ENCODE measurements at places on chromosomes 16 and 17.
A peak's percentile ranks its signal among the peaks of the same experiment; 100 is the strongest.

DNA sequence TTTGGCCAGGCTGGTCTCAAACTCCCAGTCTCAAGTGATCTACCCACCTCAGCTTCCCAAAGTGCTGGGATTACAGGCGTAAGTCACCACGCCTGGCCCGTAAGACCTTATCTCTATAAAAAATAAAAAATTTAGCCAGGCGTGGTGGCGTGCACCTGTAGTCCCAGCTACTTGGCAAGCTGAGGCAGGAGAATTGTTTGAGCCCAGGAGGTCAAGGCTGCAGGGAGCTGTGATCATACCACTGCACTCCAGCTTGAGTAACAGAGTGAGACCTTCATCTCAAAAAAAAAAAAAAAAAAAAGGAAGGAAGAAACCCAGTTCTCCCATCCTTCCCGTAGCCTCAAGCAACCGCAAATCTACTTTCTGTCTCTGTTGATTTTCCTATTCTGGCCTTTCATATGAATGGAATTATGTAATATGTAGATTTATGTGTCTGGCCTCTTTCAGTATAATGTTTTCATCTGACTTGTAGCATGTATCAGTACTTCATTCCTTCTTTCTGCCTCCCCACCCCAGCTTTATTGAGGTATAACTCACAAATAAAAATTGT lies 11.2 kb downstream of the CASC3 start:
- DNase-seq, result no peak

GRCh38 chr16:10080051-10080772 lies 102.0 kb downstream of the GRIN2A start:
- DNase-seq, result peak; percentile 33

DNA sequence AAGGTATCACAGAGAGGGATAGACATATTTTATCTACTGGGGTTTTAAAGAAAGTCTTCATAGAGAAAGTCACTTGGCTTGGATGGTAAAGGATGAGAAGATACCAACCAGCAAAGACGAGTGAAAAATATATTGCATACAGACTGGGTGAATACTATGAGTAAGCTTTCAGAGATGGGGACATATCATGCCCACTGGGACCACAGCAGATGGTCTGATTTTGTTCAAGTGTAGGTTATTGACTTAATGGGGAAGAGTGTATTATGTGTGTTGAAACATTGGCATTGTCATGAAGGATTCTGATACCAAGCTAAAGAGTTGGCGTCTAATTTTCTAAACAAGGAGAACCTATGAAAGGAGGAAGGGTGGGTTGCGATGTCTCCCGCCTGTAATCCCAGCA lies 13.8 kb upstream of the MMD start:
- DNase-seq, result no peak

GRCh38 chr16:10932959-10933710 lies 9.1 kb downstream of the DEXI start:
- no peak for DNase-seq

GRCh38 chr16:400061-400591 lies 1.6 kb upstream of the DECR2 start:
- DNase-seq, result no peak
